ENCODE measurements at places on chromosomes 13 and 19. TPM values are rescaled to one million over a fixed set of nuclear protein-coding genes. Genes with fewer than 3 reads are reported as not detected.
A peak's percentile ranks its signal among the peaks of the same experiment; 100 is the strongest.

DNA sequence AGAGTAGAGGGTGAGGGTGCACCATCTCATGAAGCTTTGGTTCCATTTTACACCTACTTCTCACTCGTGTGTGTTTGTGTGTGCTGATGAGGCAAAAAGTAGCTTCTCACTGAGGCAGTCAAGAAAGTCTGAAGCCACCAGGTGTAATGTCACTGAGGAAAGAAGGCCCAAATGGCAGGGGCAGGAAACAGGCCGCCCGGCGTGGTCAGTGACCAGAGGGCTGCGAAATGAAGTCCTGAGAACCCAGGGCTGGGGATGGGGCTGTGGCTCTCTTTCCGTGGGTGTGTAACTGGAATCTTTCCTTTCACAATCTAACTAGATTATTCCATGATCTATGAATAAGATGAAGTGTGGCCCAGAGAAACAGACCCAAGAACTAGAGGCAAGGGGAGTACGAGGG is 25.5 kb upstream of the TFDP1 start:
- DNase-seq: no peak

Gene LGALS14
- not detected for total RNA-seq

GRCh38 chr19:35040826-35041547 is 534 bp upstream of the HPN start:
- DNase-seq: peak; percentile 92

DNA sequence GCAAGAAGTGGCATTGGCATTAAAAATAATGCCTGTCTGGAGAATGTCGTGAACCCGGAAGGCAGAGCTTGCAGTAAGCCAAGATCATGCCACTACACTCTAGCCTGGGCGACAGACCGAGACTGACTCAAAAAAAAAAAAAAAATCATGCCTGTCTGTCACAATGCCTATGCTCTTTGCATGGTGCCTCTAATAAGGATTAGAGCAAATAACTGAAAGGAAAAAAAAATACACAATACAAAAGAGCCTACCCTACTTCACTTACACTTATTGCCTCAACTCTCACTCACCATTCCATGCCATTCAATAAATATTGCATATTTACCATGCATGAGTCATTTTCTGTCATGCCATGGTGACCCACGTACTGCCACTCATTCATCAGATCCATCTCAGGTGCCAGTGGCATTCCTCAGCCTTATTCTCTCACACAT is 49.1 kb downstream of the TBC1D4 start:
- DNase-seq: no peak

DNA sequence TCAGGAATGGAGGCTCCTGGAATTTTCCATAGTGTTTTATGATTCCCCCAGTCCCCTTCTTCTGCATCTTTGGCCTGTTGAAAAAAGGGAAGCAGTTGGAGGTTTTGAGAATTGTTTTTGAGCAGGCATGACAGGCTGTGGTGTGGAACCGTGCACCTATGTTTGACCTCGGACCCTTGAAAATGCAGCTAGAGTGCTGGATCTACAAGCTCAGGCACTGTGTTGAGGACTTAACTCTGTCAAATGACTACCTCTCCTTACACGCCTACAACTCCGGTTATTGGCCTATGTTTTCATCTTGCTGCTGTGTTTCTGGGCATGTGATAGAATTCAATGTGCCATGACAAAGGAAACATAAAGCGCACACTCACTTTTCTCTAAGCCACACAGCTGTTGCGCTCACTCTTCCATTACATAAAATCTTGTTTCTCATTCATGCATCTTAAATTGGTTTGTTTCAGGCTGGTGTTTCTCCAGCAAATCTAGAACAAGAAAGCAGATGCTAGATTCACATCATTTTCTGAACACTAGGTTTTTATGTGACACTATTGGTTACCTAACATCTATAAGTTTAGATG is 616.6 kb downstream of the FGF9 start:
- DNase-seq: no peak

GRCh38 chr13:23950736-23951510 is 53.6 kb upstream of the C1QTNF9B start:
- no peak for DNase-seq

GRCh38 chr13:40213779-40214178 is 452.7 kb downstream of the FOXO1 start:
- DNase-seq: no peak

DNA sequence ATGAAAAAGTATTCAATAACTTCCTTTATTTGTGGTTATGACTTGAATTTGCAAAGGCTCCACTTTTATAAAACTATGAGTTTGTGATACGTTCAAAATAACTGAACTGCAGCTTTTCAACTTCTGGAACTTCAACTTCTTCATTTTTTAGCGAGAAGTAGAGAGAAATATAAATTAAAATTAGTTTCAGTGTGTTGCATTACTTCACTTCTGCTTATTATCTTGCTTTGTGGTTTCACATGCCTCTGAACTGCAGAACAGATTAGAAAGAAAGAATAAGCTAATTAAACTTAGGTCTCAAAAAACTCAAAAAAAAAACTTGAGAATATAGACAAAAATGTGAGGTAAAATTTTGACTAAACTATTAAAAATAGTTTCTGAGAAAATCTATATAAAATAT is 1073.4 kb downstream of the PCDH17 start:
- DNase-seq: no peak

- DNase-seq: no peak
These were observed 334.2 kb downstream of the DNAJC15 start for GRCh38 chr13:43357564-43357963.

DNA sequence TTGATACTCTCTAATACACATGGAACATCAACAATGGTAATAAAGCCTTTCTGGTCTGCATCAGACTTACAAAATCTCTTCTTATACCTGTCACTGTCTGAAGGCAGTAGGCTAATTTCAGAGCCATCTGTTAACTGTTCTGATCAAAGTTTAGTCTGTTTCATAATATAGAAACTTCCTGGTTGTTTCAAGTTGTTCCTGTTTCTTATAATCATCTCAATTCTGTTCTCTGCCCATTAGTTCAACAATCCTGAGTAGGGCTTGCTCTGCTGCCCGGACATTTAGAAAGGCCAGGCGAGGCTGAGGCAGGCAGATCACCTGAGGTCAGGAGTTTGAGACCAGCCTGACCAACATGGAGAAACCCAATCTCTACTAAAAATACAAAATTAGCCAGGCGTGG is 5.4 kb upstream of the ZSCAN5A start:
- DNase-seq: no peak

All from suprapubic skin (tissue), 4 donors.